ENCODE measurements at places on chromosomes 5 and 9.

DNA sequence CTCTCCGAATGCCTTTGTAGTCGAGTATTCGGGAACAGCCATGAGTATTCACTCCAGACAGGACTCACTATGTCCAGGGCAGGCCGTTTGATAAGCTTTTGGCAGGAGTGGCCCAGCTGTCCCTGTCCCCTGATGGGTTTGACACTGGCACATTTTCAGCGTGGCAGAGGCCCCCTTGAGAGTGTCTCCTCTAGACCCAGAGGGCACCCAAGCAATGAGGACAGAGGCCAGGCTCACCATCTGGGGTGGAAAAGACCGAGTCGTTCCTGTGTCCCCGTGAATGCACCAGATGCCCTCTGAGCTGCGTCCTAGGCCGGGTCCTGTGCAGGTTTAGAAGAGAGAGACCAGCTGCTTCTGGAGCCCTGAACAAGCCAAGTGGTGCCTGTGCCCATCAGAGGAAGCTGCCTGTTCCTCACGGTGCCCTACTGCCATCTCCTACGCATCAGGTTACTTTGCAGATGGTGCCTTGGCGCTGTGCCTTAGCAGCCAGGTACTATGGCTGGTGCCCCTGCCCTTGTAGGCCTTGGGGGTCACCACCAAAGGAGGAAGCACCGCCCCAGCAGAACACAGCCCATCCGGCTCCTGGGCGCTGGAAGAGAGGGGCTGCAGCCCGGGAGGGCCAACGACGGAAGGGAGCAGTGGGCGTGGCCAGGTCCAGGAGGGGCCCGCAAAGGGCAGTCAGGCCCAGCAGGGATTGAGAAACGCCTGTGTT is 42.4 kb downstream of the LRSAM1 start:
- DNase-seq = no peak

DNA sequence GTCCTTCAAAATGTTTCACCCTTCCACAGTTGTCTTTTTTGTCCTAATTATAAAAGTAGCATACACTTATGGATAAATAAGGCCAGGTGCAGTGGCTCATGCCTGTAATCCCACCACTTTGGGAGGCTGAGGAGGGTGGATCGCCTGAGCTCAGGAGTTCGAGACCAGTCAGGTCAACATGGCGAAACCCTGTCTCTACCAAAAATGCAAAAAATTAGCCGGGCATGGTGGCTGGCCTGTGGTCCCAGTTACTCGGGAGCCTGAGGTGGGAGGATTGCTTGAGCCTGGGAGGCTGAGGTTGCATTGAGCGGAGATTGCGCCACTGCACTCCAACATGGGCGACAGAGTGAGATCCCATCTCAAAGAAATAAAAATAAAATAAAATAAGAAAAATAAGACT is 1.6 kb downstream of the C5orf52 start:
- DNase-seq = no peak

DNA sequence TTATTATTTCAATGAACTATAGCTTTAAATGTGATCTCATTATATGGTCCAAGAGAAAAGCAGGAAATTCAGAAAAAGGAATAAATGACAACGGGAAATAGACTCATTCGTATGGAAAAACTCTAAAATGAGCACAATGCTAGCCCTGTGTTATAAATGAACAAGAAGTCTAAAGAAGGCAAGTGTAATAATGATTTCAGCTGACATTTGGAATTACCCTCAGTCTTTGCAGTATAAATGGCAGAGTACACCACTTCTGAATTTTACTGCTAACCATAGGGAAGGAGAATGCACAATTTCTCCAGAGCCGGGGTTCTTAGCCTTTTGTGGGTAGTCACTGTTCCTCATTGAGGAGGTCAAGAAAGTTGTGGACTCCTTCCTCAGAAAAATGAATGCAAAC is 93.1 kb downstream of the ANKRD55 start:
- no peak for DNase-seq

- DNase-seq = no peak
Measured at GRCh38 chr5:54942064-54942778, 43.2 kb downstream of the ESM1 start.

GRCh38 chr5:4636378-4636777 is 503.8 kb upstream of the ADAMTS16 start:
- no peak for DNase-seq

GRCh38 chr9:100126423-100126822 is 27.4 kb downstream of the INVS start:
- no peak for DNase-seq

- DNase-seq = no peak
Measured at GRCh38 chr5:38994324-38994927, 79.8 kb downstream of the RICTOR start.

- no peak for DNase-seq
Measured at GRCh38 chr5:6659941-6660684, 26.9 kb downstream of the SRD5A1 start.

DNA sequence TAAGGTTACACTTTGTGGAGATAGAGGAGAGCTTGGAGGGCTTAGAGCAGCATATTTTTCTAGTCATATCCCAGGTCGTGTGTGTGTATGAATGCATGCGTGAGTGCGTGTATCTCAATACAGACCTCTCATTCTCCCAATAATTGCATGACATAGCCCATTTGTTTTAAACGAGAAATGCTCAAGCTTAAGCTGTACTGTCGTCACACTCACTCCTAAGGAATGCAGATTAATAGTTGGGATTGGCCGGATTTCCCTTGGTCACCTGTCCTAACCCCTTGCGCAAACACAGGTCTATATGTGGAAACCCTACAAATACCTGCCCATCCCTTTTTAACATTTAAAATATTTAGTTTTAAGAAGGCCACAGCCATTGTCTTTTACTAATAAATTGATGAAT is 165.8 kb downstream of the SEMA5A start:
- DNase-seq = no peak

- no peak for DNase-seq
Measured at GRCh38 chr9:122642226-122642625, 15.2 kb downstream of the OR1B1 start.

DNA sequence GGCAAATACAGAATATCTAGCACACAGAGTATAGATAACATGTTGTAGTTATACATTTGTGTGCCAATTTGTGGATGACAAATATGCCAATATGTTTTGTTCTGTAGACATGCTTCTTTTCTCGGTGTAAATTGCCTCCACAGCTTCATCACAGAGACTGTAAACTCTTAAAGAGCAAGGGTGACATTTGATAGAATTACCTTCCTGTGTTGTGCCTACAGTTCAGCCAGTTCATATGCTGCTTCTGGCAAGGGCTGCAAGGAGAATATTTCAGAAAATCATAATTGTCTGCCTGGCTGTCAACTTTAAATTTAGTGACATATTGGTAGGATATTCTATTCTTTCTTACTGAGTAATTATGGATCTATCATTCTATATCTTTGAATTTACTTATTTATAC is 155.1 kb downstream of the MAT2B start:
- no peak for DNase-seq

DNA sequence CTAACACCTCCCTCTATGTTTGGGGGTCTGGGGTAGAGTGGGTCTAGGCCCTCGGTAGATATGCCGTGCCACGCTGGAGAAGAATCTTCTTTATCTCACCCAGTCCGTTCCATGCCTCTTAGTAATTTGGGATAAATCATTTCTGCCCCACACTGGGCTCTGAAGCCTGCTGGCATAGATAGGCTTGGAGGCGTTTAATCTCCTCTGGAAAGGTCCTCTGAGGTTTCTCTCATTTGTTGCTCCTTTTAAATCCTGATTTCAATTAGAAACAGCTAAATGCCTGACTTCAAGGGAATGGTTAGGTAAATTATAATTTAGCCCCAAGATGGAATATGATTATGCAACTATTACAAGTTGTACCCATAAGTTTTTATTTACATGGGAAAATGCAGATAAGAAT is 57.8 kb upstream of the AKNA start:
- DNase-seq = no peak

DNA sequence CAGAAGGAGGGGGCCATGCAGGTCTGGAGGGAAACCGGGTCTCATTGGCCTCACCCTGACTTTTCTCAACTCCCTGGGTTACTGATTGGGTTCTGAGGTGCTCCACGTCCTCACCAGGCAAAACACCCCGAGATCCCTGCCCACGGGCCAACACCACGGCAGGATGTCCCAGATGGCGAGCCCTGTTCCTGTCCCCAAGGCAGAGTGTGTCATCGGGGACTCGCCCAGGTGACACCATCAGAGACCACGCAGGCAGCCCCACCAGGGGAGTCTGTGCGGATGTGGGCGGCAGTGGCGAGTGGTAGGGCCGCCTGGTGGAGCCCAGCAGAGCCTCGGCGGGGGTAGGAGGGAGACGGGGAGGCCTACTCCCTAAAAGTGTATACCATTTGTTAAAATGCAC is 59.0 kb upstream of the UBAC1 start:
- DNase-seq = no peak

DNA sequence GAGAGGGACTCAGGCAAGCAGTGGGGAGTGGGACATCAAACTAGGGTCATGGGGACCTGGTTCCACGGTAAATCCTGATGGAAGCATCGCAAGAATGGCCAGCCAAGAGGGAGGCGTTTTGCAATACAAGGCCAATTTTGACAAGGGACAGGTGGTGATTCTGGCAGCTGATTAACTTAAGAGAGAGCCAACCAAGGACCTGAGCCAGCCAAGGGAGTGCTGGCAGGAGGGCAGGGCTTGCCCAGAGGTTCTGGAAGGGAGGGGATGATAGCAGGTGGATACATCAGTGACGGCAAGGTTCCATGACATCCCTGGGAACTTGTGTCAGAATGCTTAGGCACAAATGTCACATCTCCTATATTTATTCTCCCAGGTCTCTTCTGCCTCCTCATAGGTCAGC is 32.8 kb upstream of the PUM3 start:
- DNase-seq = no peak

DNA sequence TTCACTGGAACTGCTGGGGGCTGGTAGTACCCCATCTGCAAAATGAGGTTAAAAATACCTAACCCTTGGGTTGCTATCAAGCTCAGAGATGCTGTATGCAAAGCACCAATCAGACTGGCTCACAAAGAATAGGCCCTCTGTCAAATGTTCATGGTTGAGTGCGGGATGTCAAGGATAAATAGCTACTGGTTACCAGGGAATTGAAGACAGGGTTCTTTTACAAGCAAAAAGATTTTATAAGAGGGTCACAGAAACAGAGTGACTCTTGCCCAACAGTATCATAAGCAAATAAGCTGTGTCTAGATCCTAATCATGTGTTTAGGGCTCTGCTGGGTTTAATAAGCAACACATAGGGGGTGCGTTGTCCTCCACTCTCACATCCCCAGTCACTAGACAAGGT is 11.9 kb downstream of the SYK start:
- DNase-seq = no peak

GRCh38 chr5:5739490-5739945 is 317.0 kb downstream of the ICE1 start:
- DNase-seq = no peak

GRCh38 chr5:155905364-155905763 is 421.6 kb upstream of the SGCD start:
- no peak for DNase-seq

DNA sequence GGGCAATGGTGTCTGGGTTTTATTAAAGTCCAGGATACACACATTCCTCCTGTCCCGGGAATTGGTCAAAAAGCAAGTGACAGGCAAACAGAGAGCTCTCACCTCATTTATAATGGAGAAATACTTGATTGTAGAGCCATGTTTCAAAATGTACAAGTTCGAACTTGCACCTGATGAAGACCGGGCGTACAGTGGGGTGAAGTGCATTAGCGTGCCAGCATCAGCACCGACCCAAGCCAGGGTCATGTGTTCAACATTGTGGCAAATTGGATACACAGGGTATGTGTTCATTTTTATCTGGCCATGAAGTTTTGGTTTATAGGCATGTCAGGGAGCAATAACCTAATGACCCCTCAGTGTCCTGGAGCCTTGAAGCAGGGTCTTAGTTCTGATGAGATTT is 472.5 kb downstream of the IRX1 start:
- DNase-seq = no peak

- no peak for DNase-seq
Measured at GRCh38 chr5:154466671-154467070, 11.4 kb downstream of the HAND1 start.

DNA sequence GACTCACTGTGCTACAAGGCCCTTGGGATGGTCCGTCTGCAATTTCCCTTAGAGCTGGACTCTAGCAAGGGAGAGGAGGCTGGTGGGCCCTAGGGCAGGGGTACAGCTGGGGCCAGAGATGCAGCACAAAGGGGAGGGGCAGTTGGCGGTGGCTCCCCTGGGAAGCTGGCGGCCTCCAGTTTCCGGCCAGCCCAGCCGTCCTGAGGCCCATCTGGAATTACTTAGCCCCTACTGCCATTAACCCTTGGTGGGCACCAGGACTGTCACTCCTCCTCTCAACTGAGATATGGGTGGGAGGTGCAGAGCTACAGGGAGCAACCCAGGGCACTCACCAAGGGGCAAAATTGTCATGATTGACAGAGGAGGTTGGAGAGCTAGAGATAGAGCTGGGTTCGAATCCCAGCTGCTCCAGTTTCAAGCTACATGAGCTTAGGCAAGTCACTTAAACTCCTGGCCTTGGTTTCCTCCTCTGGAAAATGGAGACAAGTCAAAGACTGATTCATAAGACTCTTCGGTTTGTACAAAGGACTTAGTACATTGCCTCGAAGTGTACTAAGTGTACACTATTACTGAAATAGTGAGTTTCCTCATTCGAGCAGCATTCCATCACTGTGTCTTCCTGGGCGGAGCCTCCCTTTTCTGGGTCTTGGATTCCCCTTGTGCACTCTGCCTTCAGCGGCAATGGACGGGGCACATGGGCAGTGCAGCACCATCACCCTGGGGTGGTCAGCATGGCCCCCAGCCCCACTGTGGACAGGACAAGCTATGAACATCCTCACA is 2.7 kb upstream of the PDGFRB start:
- DNase-seq = no peak

GRCh38 chr5:12246036-12246435 is 341.8 kb upstream of the CTNND2 start:
- no peak for DNase-seq

GRCh38 chr9:84305497-84306131 is 34.9 kb downstream of the SLC28A3 start:
- DNase-seq = no peak

- no peak for DNase-seq
Measured at GRCh38 chr9:123860603-123861002, 69.3 kb downstream of the DENND1A start.

DNA sequence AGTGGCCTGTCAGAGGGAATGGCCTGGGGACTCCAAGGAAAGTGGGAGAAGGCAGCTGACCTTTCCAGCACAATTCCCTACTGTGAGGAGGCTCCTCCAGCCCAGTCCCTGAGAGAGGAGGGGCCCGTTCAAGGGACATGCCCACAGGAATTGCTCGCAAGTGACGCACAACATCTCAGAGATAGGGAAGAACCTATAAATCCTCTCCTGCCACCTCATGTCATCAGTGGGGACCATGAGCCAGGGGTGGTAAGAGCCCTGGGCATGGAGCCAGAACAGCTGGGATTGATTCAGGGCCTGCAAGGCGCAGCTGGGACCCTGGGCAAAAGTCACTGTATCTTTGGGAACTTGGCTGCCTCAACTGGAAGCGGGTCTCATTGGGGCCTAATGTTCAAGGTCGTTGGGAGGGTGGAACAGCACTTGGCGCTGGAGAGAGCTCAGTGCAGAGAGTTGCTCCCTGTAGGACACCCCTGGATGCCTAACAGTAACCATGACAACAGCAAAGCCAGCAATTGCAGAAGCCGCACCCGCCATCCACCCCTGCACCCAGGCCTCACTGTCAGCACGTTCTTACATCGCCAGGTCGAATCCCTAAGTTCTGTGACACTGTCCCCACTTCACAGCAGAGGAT is 41.3 kb upstream of the ORM1 start:
- no peak for DNase-seq

Data from right renal pelvis (tissue), 4 donors.